EH (cell line): ENCODE measurements at places on chromosomes 4 and X.

DNA sequence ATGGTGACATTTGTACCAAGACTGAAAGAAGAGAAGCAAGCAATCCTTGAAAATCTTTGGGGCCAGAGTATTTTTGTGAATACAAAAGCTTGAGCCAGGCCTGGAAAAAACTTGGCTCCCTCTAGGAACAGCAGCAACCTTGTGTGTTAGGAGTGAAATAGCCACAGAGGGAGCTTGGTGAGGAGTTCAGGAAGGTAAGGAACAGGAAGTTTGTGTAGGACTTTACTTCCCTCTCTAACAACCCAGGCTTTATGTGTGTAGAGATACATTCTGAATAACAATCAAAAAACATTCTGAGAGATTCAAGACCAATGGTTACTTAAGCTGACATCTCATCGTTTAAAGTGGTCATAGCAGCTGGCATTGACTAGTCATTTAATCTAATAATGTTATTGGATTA is 668.5 kb downstream of the PCDH18 start:
- DNase-seq = peak; percentile 1

DNA sequence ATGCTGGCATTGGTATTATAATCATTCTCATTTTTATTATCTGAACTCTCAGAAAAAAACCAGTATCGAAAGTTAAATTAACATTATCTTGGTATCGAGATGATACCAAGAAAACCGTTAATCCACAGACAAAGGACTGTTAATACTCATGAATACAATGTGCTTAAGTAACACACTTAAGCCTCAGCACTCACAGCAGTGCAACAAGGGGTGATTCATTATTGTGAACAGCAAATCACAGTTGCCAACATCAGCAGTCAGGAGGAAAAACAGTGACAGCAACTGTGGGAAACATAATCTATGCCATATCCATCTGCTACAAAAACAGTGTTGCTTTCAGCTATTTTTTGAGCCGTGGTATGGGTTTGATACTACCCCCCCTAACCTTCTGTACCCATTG is 210.9 kb upstream of the ATOH1 start:
- DNase-seq = no peak

GRCh38 chr4:124903995-124904722 is 191.6 kb upstream of the ANKRD50 start:
- peak; percentile 79 for DNase-seq

DNA sequence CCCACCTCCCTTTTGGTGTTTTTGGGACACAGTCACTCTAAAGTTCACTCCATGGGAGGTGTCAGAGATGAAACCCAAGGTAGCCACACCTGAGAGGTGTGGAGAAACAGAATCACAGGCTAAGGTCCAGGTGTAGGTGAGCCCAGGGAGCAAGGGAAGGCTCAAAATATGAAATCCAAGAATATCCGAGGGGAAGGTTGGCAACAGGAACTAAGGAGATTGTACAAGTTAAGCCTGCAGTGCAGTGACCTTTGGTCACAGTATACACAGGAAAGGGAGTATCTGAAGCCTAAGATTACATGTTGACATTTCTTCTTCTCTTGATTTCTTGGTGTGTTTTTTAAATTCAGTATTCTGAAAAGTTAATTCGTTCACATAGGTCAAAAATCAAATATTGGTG is 46.5 kb downstream of the PHF8 start:
- DNase-seq = no peak

DNA sequence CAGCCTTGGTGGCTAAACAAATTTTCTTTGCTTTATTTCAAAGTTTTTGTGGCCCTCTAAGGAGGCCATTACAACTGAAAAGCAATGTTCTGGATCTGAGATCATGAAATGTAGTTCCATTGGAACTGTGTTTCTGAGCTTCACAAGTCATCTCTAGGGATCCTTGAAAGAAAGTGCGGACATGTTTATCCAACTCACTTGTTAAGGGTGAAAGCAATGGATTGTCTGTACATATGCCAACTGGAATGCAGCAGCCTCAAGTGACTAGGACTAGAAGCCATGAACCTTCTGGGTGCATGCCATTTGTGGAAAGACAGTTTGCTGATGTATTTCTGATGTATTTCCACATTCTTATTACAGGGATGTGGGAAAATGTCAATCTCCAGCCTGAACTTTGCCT is 36.7 kb upstream of the KLHL13 start:
- DNase-seq = no peak

DNA sequence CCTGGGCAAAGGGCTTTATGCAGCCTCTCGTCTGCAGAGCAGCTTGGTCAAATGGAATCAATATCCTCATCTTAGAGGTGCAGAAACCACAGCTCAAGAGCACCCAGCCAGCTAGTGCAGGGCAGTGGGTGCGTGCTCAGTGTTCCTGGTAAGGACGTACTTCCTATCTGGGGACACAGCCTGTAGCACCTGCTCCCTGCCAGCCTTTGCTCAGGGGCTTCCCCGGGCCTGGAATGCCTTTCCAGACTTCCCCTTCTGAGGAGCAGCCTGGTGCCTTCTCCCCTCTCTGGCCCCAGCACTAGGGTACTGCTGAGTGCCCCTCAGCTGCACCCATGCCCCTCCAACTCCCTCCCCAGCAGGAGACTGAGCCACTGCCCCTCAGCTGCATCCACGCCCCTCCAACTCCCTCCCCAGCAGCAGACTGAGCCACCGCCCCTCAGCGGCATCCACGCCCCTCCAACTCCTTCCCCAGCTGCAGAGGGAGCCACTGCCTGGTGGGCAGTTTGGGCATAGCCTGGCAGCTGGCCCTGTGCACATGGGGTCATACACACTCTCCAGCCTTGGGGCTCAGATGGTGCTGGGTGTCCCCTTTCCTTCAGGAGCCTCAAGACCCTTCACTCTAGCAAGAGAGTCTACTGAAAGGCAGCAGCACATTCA is 42.2 kb upstream of the AFAP1 start:
- DNase-seq = no peak

DNA sequence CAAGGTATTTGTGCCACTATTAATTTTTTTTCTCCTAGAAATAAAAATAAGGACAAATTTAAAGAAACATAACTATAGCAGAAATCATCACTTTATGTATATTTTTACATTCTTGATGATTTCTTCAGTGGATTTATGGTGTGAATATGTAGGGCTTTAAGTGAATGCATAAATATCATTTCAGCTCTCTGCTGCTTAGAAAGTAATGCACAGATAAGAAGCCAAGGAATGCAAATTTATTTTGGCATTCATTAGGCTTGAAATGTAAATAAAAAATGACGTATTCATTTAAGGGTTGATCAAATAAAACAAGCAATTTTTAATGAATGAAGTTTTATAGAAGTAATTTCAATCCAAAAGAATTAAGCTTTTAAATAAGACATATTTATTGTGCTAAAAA is 66.3 kb downstream of the NFKB1 start:
- DNase-seq = no peak
